Hematopoietic multipotent progenitor cell treated with erythropoietin and hydrocortisone succinate and interleukin-3 and kit ligand, for 17 days (in vitro differentiated cells): ENCODE measurements at places on chromosomes 2 and 18.

DNA sequence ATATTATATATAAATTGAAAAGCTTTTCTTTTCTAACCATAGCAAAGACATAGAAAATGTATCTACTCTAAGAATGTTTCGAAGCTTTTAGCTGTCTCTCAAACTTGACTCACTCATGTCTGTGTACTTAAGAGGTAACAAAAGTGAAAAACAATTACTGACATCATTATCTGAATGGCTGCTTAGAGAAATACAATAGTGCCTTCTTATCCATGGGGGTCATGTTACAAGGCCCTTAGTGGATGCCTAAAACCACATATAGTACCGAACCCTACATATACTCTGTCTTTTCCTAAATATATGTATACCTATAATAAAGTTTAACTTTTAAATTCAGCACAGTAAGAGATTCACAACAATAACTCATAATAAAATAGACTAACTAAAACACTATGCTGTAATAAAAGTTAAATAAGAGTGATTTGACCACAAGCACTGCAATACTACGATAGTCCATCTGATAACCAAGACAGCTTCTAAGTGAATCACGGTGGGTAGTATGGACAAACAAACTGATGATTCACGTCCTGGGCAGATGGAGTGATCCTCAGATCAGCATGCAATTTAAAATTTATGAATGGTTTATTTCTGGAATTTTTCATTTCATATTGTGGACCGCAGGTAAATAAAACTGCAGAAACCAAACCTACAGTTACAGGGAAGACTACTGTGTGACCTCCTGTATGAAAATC, 246.2 kb downstream of the XIRP2 start:
- DNase-seq = no peak

DNA sequence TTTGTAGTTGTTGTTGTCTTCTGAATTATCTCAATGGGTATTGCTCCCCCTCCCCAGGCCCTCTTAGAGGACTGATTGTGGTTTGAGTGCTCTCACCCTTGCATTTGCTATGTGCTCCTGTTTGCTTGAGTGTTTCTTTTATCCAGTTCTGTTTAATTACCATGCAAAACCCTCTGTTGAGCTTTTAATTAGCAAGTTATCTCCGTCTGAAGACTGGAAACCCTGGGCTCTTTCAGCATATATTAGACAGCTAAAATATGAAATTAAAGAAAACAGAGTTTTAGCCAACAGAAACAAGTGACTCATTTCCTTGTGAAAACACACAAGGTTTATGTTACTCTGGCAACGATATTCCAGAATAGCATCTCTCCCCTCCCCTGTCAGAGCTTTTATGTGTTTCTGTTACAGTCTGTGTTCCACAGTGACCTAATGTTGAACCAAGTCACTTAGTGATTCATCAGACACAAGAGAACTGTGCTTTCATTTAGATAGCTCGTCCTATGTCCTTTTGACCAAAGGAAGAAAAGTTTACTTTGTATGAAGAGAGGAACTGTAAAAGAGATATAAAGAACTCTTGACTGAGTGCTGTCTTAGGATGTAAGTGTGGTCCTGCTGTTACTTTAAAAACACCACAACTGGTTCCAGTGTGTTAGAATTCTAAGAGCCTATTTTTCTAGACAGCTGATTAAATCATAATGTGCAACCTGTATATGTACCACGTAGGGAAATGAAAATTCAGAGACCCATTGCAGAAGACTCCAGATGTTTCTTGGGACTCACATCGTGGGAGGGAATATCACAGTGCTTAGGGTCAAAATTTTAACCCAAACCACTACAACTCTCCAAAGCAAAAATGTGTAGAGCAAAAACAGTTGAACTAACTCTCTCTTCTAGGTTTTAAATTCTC, 172.8 kb upstream of the RBMS1 start:
- no peak for DNase-seq

DNA sequence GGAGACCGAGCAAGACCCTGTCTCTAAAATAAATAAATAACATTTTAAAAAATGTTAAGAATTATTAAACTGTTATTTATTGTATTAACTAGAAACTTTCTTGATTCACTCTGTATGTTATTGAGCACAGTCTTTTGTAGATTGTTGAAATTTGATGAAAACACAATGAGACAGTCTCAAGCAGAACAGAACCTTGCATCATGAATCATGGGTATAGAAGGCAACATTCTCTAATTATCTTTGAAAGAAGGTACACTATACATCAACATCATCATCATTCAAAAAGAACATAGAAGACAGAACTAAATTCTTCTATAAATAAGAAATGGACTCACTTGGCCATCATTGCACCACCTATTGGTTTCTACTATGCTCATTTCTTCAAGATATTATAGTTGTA, 67.7 kb downstream of the SLC8A1 start:
- DNase-seq = no peak

DNA sequence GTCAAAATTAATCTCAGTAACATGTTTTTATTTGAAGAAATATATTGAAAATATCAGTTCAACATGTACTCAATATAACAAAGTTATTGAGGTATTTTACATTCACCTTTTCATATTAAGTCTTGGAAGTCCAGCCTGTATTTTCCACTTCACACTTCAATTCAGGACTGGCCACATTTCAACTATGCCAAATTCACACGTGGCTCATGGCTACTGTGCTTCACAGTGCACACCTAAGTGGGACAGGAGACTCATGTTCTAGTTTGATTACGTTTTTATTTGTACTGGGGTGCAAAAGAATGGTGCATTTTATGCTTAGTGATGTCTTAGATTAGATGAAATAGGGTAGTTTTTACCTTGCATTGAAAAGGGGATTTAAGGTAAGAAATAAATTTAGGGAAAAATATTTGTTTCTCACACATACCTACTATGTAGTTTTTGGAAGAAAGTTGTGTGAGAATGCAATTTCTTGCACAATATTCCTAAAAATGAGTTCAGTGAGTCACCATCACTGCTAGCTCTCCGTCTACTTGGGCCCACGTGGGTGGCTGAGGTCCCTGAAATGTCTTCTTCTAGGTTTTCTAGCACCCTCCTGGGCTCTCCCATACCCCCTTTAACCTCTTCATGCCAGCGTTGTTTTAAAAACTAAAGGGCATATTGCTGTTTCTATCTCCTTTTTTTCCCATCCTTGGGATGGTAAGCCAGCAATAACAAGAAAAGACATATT, 87.0 kb downstream of the ST6GAL2 start:
- DNase-seq = no peak

GRCh38 chr2:121506621-121507020, 24.1 kb upstream of the RNU4ATAC start:
- no peak for DNase-seq

DNA sequence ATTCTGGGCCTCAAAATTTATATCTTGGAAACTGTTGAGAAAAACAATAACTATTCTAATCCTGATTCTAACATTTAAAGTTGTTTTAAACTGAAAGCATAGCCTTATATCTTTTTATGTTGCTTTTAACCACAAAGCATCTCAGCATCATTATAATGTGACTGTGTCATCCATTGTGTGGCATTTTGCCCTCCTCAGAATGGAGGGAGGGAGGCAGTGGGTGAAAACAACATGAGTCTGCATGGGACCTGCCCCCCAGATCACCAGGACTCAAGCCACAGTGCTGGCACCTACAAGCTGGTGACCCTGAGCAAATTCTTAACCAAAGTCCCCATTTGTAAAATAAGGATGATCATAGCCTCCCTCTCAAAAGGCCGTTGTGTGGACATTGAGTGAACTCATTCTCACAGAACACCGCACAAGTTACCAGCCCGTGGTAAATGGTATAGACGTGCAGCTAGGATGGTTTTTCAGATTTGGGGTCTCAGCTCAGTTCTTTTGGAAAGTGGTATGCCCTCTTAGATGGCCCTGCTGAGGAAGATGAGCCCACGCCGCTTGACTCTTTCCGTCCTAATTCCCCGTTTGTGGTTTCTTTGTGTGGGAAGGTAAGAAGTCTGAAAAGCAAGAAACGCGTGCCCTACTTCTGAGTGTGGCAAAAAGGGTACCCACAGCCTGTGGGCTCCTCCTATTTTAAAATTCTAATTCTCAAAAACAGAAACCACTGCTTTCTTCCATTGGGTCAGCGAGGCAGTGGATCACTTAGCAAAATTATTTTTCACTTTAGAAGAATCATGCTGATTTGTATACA, 305.0 kb upstream of the ID2 start:
- DNase-seq = no peak

DNA sequence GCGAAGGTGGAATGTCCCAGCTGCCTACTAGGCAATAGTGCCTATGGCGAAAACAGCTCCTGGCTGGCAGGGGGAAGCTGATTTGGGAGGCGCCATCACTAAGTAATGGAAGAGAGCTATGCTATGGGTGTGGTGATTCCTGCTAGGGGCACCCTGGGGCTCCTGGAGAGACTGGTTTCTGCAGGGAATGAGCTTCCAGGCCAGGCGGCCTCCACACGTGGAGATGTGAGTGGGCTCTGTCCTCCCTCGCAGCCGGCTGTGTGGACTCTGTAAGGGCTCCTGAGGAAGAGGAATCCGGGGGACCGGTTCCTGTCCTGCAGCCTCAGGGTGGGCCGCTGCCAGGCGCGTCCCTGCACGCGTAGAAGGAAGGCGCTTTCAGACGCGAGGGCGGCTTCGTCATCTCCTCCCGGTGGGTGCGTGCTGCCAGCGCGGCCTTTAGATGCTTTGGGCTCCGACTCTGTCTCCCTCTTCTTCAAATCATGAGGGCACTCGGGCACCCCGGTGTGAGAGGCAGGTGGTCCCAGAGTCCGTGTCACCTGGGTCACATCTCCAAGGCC, 55.5 kb upstream of the ANKRD62 start:
- DNase-seq = no peak

GRCh38 chr2:32976409-32977063, 29.8 kb downstream of the LTBP1 start:
- no peak for DNase-seq
